ENCODE measurements at places on chromosomes 6 and 20. TPM values are rescaled to one million over a fixed set of nuclear protein-coding genes. Genes with fewer than 3 reads are reported as not detected.

The PRR18 gene
- 0.52 TPM for total RNA-seq

The FAM209B gene
- not detected for total RNA-seq

The SMPDL3A gene
- total RNA-seq, result 11.0 TPM

The PTPRT gene
- 1.0 TPM for total RNA-seq

The CFAP206 gene
- total RNA-seq, result not detected

The SUN5 gene
- total RNA-seq, result not detected

The SLC17A9 gene
- total RNA-seq, result not detected

The IFT52 gene
- total RNA-seq, result 45.4 TPM

The RAET1L gene
- total RNA-seq, result not detected

The CTCFL gene
- total RNA-seq, result not detected

The XKR7 gene
- not detected for total RNA-seq

The CGA gene
- total RNA-seq, result not detected

The NOX3 gene
- total RNA-seq, result not detected

The FOXA2 gene
- total RNA-seq, result not detected

The AGPAT4 gene
- 18.3 TPM for total RNA-seq

The SLC22A3 gene
- total RNA-seq, result 8.4 TPM

The SNRPB gene
- total RNA-seq, result 86.1 TPM

The SIRPB1 gene
- 3.7 TPM for total RNA-seq

The LY6G5C gene
- not detected for total RNA-seq

The BIRC7 gene
- not detected for total RNA-seq

The OR2J3 gene
- not detected for total RNA-seq

The GGTLC1 gene
- total RNA-seq, result not detected

The PRICKLE4 gene
- total RNA-seq, result 2.6 TPM

The POU5F1 gene
- total RNA-seq, result not detected

The NKAPL gene
- 0.52 TPM for total RNA-seq

The NCOA6 gene
- 14.6 TPM for total RNA-seq

The MOCS3 gene
- total RNA-seq, result 6.8 TPM

The OPRL1 gene
- 0.52 TPM for total RNA-seq

The KIAA1755 gene
- 3.7 TPM for total RNA-seq

The ZC3H12D gene
- 1.0 TPM for total RNA-seq
